ENCODE measurements at places on chromosomes 4 and X.

DNA sequence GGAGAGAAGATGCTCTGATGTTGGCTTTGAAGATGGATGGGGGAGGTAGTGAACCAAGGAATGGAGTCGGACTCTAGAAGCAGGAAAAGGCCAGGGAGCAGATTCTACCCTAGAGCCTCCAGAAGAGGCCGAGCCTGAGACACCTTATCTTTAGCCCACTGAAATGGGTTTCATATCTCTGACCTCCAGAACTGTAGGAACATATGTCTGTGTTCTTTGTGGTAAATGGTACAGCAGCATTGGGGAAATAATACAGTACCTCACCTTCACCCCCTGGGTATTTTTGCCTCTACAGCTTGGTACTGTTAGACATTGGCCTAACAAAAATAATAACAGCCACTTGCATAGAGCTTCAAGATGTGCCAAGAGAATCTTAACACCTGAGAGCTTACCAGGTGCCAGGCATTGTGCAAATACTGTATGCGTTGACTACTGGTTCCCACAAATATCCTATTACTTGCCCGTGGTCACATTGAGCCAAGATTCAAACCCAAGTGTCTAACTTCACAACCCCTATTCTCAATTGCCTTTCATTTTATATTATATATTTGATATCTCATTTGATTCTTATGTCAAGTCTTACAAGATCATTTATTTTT is 57.0 kb upstream of the PGM2 start:
- no peak for DNase-seq

DNA sequence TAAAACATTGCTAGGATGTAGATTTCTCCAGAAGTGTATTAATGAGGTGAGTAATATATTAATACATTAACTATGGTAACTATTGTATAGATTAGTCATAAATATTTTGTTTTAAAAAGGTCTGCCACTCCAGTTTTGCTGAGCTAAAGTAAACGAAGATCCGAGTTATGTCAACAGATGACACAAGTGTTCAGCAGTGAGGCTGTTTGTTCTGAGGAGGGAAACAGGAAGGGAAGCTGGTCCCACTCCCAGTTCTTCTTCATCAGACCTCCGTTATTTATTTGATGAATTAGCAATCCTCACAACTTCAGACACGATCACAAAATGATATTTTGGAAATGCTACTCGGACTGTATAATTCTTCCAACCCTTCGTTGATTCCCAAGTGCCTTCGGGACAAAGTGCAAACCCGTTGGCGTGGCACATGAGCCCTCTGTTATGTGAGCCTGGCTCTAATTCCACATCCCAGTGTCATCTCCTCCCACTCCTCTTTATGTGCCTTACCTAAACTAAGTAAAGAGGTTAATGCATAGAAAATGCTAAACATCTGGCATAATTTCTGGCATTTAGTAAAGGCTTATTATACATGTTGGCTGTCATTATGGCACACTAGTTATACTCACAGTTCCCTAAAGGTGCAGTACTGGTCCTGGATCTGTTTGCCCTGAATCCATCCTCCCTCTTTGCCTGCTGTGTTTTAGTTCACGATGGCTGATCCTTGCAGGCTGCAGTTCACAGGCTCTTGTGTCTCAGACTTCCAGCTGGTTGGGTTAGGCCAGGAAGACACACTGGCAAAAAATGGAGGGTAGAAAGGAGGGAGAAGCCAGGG is 190.6 kb upstream of the LNX1 start:
- no peak for DNase-seq

GRCh38 chr4:52103319-52103718 is 52.2 kb downstream of the SPATA18 start:
- no peak for DNase-seq

GRCh38 chr4:173538148-173538908 is 8.3 kb upstream of the HAND2 start:
- DNase-seq = peak; percentile 74

DNA sequence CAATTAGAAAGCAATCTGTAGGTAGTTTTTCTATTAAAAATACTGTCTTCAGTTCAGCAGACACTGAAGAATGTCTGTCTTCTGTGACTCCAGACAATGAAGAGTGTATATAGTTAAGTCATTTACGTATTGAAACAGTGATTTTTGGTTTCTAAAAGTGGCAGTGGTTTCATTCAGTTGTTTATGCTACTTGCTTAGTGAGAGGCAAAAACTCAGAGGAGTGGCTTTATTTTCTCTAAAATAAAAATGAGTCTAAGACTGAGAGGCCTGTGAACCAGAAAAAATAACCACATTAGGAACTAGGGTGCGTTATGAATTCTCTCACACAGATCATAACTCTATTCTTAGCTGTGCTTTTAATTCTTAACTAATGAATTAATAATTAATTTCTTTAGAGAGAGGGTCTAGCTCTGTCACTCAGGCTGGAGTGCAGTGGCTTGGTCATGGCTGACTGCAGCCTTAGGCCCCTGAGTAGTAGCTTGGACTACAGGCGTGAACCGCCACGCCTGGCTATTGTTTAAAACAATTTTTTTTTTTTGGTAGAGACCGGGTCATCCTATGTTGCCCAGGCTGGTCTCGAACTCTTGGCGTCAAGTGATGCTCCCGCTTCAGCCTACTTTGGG is 31.4 kb downstream of the FREM3 start:
- no peak for DNase-seq

GRCh38 chr4:101291198-101291597 is 56.1 kb downstream of the PPP3CA start:
- no peak for DNase-seq

DNA sequence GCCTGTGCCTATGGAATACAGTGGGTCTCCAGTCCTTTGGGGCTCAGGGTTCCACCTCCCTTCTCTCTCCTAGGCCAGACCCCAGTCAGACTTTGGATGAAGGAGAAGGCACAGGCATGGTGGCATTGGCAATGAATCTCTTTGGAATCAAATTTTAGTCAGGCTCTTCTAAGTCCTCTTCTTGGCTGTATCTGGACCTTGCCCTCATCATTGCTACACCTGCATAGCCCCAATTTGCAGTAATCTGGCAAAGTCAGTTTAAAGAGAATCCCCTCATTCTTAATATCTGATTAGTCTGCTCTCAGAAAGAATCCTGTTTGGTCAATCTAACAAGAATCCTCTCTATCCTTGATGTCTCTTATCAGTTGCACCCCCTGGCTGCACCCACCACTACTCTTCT is 77.6 kb downstream of the SLC16A2 start:
- no peak for DNase-seq

- no peak for DNase-seq
Measured at GRCh38 chr4:75251547-75251946, 262.7 kb downstream of the RCHY1 start.

DNA sequence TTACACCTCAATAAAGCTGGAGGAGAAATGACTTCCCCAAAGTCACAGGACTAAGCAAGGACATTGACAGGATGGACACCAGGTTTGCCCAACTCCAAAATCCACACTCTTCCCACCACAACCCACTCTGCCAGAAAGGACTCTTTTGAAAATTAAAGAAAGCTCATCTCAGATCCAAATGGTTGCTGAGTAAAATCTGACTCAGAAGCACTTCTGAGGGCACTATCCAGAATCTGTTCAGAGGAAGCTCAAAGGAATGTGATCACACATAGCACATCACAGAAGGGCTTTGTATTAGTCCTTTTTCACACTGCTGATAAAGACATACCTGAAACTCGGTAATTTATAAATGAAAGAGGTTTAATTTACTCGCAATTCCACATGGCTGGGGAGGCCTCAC is 155.5 kb downstream of the RAB28 start:
- DNase-seq = peak; percentile 26

- peak; percentile 55 for DNase-seq
Measured at GRCh38 chr4:100428051-100428450, 89.8 kb downstream of the EMCN start.
